Amniotic epithelial cell (primary cell): ENCODE measurements at places on chromosomes 4 and X.

DNA sequence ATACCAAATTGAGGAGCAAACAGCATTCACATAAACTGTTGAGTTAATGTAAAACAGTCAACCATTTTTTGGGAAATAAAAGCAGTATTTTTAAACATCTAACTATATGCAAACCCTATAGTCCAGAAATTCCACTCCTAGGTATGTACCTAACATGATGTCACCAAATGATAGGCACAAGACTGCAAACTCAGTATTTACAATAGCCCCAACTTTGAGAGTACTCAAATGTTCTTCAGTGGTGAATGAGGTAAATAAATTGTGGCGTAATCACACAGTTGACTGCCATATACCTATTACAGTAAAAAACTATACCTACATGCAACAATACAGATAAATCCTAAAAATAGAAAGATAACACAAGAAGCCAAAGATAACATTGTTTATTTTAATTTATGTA is 1243.8 kb upstream of the ADGRL3 start:
- DNase-seq = no peak

- no peak for DNase-seq
Measured at GRCh38 chr4:170106900-170107299, 17.1 kb upstream of the AADAT start.

DNA sequence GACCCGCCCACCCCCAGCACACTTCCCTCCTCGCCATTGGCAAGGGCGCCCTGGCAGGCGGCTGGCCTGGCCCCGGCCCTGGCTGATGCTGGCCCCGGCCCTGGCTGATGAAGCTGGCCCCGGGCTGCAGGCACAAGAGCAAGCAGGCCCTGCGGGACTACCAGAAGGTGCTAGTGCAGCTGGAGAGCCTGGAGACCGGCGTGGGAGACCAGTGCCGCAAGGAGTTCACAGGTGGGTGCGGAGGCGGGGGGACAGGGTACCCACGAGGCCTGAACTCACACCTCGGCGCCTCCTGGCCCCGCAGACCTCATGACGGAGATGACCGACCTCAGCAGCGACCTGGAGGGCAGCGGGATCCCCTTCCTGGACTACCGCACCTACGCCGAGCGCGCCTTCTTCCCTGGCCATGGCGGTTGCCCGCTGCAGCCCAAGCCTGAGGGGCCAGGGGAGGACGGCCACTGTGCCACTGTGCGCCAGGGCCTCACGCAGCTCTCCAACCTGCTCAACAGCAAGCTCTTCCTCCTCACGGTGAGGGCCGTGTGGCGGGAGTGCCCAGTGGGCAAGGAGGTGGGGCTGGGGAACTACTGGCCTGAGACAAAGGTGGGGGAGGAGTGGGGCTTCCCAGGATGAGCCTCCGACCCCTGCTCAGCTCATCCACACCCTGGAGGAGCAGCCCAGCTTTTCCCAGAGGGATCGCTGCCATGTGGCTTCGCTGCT is 6.1 kb upstream of the SRPK3 start:
- no peak for DNase-seq

DNA sequence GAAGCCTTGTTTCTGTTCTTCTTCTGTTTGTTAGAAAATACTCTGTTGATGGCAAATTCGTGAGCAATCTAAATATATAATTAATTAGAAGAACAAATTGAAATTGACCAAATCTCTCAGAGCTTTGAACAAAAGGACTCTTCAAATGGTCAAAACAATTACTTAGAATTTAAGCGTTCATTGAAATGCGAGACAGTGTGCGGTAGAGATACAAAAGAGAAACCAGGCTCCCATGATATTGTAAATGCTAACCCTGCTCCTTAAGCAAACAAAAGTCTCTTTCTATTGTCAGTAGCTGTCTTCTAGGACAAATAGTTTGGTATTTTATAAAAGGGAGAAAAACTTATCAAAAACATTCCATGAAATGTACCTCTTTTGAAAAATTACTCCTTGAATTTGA is 453.4 kb upstream of the MAGEB2 start:
- DNase-seq = no peak

DNA sequence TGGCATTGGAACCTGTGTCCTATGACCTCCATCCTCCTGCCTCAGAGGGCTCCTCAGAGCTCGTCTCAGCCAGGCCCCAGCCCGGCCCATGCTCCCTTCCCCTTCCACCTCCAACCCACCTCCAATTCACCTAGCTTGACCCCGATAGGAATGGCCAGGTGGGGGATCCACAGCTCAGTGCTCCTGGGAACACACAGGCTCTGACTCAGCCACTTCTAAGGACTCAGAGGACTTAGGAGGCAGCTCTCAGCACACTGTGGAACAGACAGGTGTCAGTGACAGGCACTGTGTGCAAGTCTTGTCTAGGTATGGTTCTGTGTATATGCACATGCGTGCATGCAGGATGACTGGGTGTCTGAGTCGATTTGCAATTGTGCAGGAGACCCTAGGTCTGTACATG is 44.8 kb downstream of the PJA1 start:
- DNase-seq = no peak

DNA sequence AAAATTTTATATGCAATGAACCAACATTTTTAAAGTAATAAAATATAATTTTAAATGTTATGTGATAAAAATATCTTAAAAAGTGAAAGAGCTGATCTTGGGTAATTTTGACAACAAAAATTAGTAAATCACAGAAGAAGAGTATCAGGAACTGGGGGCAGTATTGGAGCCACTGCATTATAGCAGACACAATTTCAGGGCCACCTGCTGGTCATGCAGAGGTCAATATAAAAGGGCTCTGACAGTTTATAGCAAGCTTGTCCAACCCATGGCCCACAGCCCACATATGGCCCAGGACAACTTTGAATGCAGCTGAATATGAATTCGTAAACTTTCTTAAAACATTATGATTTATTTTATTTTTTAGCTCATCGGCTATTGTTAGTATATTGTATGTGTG is 13.0 kb upstream of the LEF1 start:
- no peak for DNase-seq

GRCh38 chrX:105608745-105609144 is 213.6 kb upstream of the NRK start:
- peak; percentile 1 for DNase-seq

DNA sequence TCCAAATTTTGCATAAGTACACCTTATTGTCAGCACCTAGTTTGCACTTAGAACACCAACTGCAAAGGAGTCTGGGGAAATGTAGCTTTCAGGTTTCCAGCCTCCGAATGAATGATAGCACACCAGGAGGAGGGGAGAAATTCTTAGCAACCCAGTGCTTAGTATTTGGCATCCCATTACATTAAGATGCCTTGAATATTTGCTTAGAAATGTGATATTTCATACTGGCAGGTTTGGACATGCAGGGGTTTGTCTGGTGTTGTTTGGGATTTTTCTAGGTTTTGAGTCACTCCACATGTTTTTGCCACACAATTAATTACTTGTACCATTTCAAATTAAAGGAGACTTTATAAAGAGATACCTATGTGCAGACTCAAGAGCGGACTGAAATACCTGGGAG is 60.3 kb upstream of the CAMK2D start:
- DNase-seq = peak; percentile 57

- DNase-seq = no peak
Measured at GRCh38 chr4:96347582-96347981, 507.7 kb downstream of the PDHA2 start.

DNA sequence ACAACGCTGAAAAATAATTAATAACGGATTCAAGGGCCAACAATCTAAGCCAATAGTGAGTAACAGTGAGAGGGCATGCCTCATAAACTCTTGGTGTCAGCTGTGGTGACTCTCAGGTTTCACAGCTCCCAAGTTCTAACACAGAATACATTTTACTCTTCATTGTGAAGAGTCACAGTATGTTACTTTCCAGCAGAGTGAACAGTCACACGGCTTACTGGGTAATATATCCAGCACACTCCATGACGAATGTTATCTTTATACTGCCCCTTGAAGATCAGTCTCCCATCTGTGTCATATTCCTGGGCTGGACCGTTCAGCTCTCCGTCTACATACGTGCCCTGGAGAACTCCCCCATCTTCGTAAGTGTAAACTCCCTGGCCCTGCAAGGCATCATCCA is 23.1 kb downstream of the SETD7 start:
- DNase-seq = no peak

- DNase-seq = no peak
Measured at GRCh38 chr4:13615161-13615560, 12.4 kb downstream of the BOD1L1 start.

- peak; percentile 28 for DNase-seq
Measured at GRCh38 chrX:3252744-3253143, 93.7 kb downstream of the MXRA5 start.

DNA sequence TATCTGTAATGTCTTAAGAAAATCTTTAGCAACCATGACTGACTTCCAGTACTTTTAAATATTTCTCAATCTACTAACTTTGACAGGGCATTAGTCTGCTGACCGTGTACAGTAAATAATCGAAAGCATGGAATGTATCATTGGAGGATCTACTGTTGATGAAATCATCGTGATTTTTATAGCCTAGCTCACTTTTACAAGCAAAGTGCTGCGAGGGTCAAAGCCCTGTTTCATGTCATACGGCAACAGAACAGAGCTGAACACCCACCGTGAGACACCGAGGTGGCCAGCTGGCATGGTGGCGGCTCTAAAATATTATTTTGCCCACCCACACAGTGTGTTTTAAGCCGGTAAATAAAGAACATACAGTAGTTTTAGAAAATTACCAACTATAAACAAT is 679.3 kb downstream of the FAT4 start:
- DNase-seq = peak; percentile 1

GRCh38 chr4:87865288-87865687 is 32.5 kb downstream of the MEPE start:
- no peak for DNase-seq

DNA sequence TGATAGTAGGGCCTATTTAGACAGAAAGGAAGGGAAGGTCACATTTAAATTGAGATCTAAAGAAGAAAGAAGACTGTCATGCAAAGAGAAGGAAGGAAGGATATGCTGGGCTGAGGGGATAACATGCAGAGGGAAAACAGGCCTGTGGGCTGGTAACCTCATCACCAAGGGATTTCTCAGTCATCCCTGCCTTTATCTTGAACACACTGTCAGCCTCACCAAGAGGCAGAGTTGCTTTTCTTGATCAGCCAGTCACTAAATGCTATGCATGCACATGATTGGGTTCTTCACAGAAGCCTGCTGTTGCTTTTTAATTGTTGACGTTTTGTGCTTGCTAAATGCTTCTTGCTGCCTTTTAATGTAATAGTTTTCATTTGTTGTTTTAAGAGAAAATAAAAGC is 113.0 kb downstream of the ARHGAP24 start:
- no peak for DNase-seq
